Right lobe of liver (tissue), 6 donors: ENCODE measurements at places on chromosomes 11 and 22.

GRCh38 chr11:102933627-102934026, 21.9 kb downstream of the MMP13 start:
- no peak for DNase-seq

DNA sequence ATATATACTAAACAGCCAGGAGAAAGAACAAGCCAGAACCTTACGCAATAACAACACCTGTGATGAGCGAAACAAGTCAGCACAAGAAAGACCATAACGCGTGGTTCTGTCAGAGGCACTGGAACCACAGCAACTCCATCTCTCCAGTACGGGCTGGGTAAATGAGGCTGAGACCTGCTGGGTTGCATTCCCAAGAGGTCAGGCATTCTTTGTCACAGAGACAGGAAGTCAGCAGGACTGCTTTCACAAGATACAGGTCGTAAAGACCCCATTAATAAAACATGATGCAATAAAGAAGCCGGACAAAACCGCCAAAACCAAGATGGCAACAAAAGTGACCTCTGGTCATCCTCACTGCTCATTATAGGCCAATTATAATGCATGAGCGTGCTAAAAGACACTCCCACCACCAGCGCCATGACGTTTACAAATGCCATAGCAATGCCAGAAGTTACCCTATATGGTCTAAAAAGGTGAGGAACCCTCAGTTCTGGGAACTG, 21.7 kb downstream of the TPST2 start:
- DNase-seq = no peak

DNA sequence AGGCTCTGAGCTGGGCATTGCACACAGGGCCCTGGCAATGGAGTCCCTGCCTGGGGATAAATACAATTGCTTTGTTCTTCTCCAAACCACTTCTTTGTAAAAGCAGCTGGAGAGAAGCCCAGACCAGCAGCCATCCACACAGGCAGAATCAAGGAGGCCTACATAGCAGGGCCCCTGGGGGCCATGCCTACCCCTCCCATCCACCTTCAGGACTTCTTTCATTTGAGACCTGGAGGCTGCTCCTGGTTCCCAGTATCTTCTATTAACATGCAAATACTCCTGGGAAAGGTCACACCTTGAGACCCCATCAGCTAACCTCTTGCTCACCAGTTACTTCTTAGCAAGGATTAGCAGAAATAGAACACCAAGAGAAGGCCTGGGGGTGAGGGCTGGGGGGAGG, 511.1 kb downstream of the SOX6 start:
- DNase-seq = no peak

- no peak for DNase-seq
Measured at GRCh38 chr11:66854231-66854661, 2.6 kb upstream of the LRFN4 start.

DNA sequence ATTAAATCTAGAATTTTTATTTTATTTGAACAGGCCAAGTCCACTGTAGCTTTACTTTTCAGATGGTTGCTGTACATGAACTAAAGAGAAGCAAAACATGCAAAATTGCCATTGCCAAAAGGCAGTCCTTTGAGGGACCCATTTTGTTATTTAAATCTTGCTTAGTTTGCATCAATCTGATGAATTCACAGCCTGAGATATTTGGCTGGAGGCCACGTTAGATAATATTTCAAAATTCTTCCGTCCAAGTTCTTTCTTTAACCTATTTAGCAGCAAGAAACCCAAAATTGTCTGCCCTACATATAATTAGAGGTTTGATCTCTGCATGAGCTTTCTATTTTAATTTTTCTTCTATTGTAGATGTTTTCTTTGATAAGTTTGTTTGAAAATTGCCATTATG, 1706.9 kb upstream of the RAG2 start:
- DNase-seq = no peak

DNA sequence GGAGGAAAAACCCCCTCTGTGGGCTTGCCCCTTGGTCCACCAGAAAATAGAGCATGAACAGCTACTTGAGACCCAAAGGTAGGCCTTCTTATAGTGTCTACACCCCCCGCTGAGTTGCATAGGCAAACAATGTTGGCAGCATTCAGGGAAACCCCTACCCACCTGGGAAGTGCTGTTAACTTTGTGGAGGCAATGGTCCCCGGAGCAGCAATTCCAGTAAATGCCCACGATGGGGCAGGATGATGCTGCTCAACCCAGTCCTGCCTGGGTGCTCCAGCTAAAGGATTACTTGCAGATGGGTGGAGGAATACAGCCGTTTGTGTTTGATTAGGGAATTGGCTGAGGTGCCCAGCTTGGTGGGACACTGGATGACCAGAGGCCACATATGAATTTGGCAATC, 381.3 kb upstream of the ANO5 start:
- no peak for DNase-seq

GRCh38 chr22:47798229-47798628, 1035.8 kb downstream of the TBC1D22A start:
- DNase-seq = no peak

GRCh38 chr22:46791201-46791731, 28.8 kb downstream of the TBC1D22A start:
- no peak for DNase-seq

GRCh38 chr11:120432056-120433018, 79.2 kb upstream of the GRIK4 start:
- DNase-seq = no peak

DNA sequence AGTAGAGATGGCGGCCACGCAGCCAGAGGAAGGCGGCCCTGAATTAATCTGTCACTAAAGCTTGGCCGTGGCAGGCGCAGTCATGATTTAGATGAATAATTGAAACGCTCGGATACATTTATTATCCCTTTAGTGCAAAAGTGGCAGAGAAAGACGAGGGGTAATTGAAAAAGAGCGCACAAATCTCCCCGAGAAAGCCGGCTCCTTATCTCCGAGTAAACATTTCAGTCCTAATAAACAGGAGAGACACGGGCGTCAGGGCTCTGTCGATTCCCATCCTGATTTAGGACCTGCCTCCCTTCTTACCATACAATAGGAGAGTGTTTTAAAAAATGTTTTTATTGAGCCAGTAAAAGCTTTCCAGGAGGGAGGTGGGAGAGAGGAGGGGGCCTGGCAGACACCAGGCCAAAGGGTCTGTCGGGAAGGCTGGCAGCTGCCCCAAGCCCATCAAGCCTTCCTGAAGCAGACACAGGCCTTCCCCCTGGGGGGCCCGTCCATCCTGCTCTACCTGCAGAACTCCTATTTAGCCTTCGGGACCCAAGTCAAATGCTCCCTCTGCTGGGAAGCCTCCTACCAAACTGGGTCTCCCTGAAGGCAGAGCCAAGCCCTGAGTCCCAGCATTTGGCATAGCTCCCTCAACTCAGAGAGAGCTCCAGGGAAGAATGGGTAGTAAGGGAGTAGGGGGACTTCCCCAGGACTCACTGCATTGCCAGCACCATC, 22.8 kb downstream of the OTUB1 start:
- no peak for DNase-seq

GRCh38 chr11:7056828-7057513, 31.8 kb upstream of the RBMXL2 start:
- no peak for DNase-seq

DNA sequence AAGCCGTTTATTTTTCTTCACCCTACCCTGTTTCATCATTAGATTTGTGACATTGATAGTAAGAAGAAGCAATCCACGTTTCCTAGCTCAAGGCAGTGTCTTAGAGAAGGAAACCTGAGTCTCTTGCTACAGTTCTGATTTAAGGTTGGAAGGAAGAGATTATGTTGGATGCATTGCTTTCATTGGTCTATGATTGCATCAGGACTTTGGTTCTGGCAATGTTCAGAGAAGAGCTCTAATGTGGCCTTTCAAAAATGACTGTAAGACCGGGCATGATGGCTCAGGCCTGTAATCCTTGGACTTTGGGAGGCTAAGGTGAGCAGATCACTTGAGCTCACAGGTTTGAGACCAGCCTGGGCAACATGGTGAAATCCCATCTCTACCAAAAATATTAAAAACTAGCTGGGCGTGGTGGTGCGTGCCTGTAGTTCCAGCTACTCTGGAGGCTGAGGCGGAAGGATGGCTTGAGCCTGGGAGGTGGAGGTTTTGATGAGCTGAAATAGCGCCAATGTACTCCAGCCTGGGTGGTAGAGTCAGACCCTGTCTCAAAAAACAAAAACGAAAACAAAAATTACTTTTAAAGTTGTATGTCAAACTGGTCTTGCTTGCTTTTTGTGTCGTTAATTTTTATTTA, 4.1 kb downstream of the NUCB2 start:
- no peak for DNase-seq

DNA sequence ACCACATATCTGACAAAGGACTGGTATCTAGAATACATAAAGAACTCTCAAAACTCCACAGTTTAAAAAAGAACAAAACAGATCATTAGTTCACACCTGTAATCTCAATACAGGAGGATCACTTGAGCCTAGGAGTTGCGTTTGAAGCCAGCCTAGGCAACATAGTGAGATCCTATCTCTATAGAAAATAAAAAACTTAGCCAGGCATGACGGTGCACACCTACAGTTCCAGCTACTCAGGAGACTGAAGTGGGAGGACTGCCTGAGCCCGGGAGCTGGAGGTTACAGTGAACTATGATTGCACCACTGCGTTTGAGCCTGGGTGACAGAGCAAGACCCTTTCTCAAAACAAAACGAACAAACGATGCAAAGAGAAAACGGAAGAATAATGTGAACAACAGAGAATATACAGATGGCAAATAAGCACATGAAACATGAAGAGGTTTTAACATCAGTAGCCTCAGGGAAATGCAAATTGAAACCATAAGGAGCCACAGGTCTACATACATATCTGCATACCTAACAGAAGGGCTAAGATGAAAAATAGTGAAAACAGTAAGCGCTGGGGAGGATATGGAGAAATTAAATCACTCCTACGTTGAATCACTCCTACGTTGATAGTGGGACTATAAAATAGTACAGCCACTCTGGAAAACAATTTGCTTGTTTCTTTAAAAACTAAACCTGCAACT, 70.7 kb downstream of the DGCR2 start:
- DNase-seq = no peak

DNA sequence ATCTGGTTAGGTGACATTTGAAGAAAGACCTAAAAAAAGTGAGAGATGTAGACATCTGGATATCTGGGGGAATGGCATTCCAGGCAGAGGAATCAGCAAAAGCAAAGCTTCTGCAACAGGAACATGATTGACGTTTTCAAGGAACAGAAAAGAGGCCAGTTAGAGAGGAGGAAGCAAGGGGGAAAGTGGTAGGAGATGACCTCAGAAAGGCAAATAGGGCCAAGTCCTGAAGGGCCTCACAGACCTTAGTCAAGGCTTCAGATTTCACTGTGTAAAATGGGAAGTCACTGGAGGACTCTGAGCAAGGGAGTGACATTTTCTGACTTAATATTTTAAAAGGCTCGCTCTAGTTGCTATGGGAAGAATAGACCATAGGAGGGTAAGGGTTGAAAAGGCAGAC, 9.7 kb downstream of the DEUP1 start:
- no peak for DNase-seq

GRCh38 chr22:42396621-42397331, 35.4 kb downstream of the NFAM1 start:
- no peak for DNase-seq

DNA sequence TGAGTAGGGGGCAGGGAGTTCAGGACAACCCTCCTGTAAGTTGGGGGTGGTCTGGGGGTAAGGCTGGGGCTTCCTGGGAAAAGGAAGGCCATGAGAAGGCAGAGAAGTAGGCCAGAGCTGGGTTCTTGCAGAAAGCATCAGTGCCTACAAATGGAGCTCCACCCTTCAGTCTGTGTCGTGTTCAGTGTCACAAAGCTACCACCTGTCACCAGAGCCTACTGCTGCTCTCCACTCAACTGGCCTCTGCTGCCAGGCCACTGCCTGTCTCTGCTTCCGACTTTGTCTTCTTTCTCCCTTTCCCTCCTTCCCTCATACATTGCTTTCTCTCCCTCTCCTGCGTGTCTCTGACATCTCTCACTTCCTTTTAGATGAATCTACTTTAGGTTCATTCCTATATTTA, 3.4 kb upstream of the WBP2NL start:
- DNase-seq = no peak

- DNase-seq = no peak
Measured at GRCh38 chr11:35846874-35847273, 97.0 kb upstream of the LDLRAD3 start.

GRCh38 chr11:961921-962320, 36.3 kb downstream of the AP2A2 start:
- DNase-seq = no peak

GRCh38 chr11:113436672-113437252, 38.4 kb downstream of the DRD2 start:
- DNase-seq = no peak

GRCh38 chr22:26985931-26986782, 328.8 kb downstream of the MIAT start:
- DNase-seq = no peak

GRCh38 chr11:68803766-68804165, 38.0 kb downstream of the CPT1A start:
- no peak for DNase-seq

DNA sequence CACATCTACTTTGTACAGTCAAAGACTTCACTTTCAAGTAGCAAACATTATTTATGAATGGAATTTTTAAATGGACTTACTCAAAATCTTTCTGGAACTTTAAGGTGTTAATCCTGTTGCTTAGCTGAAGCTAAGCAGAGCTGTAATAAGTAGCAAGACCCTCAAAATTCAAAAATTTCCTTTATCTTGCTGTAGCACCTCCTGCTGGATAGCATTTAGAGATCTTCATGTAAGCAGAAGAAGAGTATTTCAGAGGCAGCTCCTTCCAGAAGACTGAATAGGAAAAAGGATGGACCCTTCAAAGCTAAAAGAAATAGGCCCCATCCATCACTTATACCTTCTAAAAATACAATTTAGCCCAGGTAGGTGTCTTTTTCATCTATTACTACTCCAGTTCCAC, 3.4 kb downstream of the PHF21A start:
- DNase-seq = no peak

- no peak for DNase-seq
Measured at GRCh38 chr11:91366816-91367215, 857.8 kb upstream of the FAT3 start.

DNA sequence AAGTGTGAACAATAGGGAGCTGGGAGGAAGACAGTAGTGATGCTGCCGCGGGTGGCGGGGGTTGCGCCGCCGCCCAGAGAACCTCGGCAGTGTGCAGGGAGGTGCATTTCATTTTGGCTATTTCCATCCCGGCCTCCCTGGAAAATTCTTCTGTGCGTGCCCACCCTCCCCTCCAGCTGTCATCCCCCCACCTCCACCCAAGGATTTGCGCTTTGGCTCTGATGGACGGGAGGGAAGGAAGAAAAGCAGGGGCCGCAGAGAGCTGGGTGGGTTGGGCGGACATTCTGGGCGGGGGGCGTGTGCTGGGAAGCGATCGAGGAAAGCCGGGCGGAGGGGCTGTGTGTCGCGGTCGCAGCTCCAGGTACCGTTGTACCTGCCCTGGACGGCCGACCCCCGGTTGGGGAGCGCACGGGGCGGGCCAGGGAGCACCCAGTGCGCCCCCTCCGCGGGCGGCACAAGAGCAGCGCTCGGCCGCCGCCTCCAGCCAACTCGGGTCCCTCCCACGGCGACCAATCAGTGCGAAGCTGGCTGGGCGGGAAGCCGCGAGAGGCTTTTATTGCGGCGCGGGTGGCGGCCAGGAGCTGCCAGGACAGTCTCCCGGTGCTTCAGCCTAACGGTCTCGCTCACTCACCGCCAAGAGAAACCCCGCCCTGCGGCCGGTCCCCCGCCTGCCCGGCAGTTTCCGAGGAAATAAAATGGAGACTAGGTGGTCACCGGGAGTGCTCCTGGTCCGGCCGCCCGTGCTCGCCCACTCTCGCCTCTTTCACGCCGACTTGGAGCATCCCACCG, 1.6 kb downstream of the NCAM1 start:
- DNase-seq = peak; percentile 27

GRCh38 chr22:35683560-35683959, 34.1 kb upstream of the APOL5 start:
- no peak for DNase-seq

GRCh38 chr11:47216121-47216798, 1.5 kb downstream of the DDB2 start:
- no peak for DNase-seq
